Left cardiac atrium (tissue), 4 donors: ENCODE measurements at places on chromosomes 1 and 21. TPM values are rescaled to one million over a fixed set of nuclear protein-coding genes. Genes with fewer than 3 reads are reported as not detected.
A peak's percentile ranks its signal among the peaks of the same experiment; 100 is the strongest.

- DNase-seq: peak; percentile 67
These were observed at the start of gene RPS6KA1 for GRCh38 chr1:26529655-26530409. Gene RPS6KA1, plus strand, starts transcription at chr1:26529761. Its CDS starts 160 bp downstream, at chr1:26529921.

GRCh38 chr1:247465796-247466195, 7.9 kb upstream of the OR2B11 start:
- no peak for DNase-seq

AMPD1 gene
- not detected for total RNA-seq

GRCh38 chr1:59502009-59502691, 205.3 kb downstream of the FGGY start:
- no peak for DNase-seq

SAMD11 gene
- total RNA-seq: 7.5 TPM

S100A5 gene
- not detected for total RNA-seq

DNA sequence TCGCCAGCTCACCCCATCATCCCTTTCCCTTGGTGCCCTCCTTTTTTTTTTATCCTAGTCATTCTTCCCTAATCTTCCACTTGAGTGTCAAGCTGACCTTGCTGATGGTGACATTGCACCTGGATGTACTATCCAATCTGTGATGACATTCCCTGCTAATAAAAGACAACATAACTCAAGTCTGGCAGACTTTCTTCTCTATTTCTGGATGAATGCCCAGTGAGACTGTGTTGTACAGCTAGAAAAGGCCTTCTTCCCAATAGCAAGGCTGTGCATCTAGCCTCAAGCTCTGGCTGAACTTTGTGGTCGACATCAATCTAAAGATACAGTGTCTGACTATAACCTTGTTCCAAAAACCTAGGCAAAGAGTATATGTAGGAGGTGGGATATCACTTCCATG, 6.4 kb downstream of the IL24 start:
- DNase-seq: no peak

GPR161 gene
- 6.0 TPM for total RNA-seq

GRCh38 chr1:8002329-8002910, 23.7 kb downstream of the ERRFI1 start:
- DNase-seq: no peak

GRCh38 chr1:224430511-224431113, 4.0 kb downstream of the WDR26 start:
- DNase-seq: no peak

- DNase-seq: no peak
These were observed 2.1 kb upstream of the CAPN9 start for GRCh38 chr1:230745071-230745470.

HSD3B2 gene
- not detected for total RNA-seq

SMCP gene
- total RNA-seq: not detected

DNA sequence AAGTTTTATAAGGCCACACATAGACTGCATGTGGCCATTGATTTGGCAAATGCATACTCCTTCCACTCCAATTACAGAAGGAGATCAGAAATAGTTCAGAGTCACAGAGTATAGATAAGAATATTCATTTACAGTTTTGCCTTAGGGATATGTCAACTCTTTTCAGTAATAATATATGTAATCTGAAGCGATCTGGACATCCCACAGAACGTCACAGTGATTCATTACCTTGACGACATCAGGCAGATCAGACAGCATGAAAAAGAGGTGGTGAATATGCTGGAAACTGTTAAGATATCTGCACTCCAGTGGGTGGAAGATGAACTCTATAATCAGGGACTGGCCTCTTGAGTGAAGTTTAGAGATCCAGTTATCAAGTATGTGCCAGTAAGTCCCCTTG, 240.4 kb downstream of the DPYD start:
- DNase-seq: no peak

GRCh38 chr1:117676615-117677130, 70.8 kb downstream of the TENT5C start:
- no peak for DNase-seq

DNA sequence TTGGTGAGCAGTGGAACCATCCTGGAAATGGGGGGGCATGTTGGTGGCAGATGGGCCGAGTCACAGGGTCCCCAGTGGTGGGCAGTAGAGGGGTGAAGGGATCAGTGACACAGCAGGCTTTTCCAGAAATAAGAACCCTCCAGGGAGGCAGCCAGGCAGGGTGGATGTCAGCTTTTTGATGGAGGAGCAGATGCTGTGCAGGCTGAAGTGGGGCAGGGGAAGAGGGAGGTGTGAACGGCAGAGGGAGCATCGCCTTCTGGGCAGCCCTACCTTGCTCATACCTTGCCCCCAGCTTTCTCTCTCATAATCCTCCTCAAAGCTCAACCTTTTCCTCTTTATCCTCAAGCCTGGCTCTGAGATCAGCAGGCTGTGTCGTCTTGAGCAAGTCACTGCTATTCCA, 131.8 kb upstream of the IPO9 start:
- no peak for DNase-seq

GRCh38 chr1:41516168-41517061, 31.9 kb upstream of the EDN2 start:
- peak; percentile 91 for DNase-seq

TAF13 gene
- 56.7 TPM for total RNA-seq

DNA sequence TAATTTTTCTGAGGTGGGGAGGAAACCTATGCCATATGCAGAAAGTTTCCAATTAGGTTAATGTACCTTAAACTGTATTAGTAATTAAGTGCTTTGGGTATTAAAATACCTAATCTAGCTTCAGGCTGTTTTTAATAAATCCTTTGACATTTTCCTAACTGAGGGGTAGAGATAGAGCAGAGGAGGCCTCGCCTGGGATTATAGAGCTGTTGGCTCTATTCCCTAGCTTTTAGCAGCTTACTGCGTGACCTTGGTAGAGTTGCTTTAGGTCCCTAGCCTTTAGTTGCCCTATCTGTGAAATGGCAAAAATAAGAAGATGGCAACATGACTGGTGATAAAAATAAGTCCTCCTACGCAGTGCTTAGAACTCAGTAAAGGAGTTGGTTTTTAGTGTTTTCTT, 621.0 kb downstream of the LMO4 start:
- no peak for DNase-seq

- DNase-seq: no peak
These were observed 233.6 kb upstream of the PTBP2 start for GRCh38 chr1:96487971-96488370.

- DNase-seq: no peak
These were observed 1.3 kb upstream of the C1orf226 start for GRCh38 chr1:162380061-162380846.

HSPG2 gene
- 608 TPM for total RNA-seq

- no peak for DNase-seq
These were observed 70.4 kb upstream of the BACH1 start for GRCh38 chr21:29228306-29228705.

- no peak for DNase-seq
These were observed 150.9 kb downstream of the GRIK3 start for GRCh38 chr1:36883315-36883949.

- DNase-seq: no peak
These were observed 13.5 kb downstream of the ZBTB18 start for GRCh38 chr1:244064621-244065020.

GRCh38 chr21:33070998-33071769, 1.2 kb downstream of the OLIG1 start:
- DNase-seq: no peak

DNA sequence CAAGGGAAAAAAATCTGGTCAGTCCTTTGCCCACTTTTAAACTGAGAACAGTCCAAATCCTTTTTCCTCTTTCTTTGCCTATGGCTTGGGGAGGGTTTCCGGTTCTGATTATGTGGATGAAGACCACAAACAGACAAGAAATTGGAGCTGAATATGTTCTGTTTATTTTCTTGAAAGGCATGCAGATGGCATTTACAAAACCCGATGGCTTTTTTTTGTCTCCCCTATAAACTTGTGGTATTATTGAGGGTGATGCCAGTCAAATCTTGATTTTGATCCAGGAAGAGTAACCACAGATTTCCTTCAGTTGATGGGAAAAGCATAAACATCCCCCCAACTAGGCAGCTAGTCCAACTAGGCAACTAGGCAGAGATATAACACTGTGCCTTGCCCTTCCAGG, 38.9 kb downstream of the PLPP3 start:
- no peak for DNase-seq

GLIS1 gene
- 0.44 TPM for total RNA-seq

- no peak for DNase-seq
These were observed 183.5 kb upstream of the ADGRL4 start for GRCh38 chr1:79190074-79190473.

DNA sequence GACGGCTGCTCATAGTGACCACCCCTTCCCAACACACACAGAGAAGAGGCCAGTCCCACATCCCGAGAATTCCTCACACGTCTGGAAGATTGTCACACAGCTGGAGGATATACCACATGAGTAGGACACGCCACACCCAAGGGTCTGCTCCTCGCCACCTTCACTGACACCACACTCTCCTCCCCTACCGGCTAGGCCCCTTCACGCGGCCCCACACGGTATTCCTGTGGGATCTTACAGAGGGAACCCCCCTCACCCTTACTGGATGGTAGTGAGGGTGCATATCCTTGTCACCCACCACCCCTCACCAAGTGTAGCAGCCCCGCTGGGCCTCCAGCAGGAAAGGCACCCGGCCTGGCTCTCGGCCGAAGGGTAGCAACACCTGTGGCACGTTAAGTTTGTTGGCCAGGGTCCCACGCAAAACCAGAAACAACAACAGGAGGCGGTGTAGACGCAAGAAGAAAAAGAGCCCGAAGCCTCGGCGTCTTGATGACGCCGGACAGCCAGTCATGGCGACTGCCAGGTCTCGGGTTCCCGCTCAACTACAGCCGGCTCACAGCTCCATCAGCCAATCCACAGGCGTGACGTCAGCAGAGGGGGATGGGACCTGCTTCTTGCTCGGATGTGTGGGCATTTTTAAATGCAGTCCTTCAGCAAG, at the start of gene NUP210L:
Gene NUP210L, minus strand, starts transcription at position 540 of the 658 bp plus-strand sequence.
- peak; percentile 91 for DNase-seq

GRCh38 chr1:39478126-39478915, 13.1 kb upstream of the BMP8A start:
- DNase-seq: no peak

DNA sequence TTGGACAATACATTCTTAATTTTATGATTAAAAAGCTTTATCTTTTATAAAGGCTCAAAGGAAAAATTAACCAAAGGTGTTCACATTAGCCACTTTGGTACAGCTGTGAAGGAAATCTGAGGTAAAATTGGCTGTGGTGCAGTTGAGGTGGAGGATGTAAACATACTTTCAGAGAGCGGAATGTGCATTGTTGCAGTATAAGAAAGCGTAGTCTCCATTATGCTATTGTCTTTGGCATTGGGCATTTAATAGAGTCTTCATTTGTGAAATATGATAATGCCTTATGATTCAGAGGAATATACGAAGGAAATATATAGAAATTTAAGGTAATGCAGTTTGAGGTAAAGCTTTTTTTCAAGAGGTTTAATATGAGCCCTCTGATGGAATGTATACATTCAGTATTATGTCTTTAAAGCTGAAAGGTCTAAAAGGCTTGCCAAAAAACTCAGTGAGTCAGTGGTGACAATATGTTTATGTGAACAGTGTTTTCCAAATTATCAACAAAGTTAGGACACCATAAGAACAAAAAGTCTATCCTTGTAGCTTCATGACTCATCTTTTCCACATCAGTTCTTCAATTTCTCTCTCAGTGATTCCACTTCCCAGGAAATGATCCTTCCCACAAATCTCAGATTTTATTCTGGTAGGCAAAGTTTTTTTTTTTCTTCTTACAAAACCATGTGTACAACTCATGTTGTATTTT, 26.9 kb upstream of the DDR2 start:
- no peak for DNase-seq

C8A gene
- total RNA-seq: not detected

DNA sequence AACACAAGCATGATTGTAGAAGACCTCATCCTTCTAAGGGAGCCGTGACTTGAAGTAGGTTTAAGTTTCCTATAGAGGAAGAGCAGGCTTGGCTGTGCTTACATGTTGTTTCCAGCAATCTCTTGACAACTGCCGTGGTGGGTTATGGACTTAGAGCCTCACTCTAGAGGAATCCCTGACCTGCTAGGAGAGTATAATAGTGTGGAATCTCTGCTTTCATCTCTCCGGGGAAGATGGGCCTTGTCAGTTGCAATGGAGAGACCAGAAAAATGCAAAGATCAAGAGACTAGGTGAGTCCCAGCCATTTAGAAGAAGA, 137.6 kb downstream of the MIS18A start:
- DNase-seq: no peak

DNA sequence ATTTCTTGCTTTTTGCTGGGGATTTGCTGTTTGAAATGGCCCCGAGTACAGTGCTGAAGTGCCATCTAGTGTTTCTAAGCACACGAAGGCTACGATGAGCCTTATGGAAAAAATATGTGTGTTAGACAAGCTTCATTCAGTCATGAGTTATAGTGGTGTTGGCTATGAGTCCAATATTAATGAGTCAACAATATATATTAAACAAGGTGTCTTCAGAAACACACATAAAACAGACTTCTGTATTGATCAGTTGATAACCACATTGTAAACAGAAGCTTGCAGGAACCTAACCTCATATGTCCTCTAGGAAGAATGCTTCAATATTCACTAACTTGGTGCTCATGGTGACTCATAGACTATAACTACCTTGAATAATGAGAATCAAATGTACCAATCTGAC, 1.7 kb upstream of the GJB5 start:
- no peak for DNase-seq

DNA sequence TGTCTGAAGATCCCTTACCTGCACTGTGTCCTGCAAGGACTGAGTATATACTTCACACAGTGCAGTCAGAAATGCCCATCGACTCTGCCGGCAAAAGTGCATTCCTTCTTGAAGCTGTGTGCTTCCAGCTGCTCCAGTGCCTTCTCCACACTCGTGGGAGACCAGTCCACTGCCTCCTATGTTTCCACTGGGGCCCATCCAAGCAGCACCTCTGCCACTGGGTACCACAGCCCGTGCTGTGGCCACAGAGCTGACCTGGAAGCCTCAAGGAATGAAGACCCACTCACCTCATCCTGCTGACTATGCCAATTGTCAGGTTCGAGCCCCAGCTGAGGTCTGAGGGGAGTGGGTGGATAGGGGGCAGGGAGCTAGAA, 108.1 kb downstream of the GDAP2 start:
- no peak for DNase-seq

DNA sequence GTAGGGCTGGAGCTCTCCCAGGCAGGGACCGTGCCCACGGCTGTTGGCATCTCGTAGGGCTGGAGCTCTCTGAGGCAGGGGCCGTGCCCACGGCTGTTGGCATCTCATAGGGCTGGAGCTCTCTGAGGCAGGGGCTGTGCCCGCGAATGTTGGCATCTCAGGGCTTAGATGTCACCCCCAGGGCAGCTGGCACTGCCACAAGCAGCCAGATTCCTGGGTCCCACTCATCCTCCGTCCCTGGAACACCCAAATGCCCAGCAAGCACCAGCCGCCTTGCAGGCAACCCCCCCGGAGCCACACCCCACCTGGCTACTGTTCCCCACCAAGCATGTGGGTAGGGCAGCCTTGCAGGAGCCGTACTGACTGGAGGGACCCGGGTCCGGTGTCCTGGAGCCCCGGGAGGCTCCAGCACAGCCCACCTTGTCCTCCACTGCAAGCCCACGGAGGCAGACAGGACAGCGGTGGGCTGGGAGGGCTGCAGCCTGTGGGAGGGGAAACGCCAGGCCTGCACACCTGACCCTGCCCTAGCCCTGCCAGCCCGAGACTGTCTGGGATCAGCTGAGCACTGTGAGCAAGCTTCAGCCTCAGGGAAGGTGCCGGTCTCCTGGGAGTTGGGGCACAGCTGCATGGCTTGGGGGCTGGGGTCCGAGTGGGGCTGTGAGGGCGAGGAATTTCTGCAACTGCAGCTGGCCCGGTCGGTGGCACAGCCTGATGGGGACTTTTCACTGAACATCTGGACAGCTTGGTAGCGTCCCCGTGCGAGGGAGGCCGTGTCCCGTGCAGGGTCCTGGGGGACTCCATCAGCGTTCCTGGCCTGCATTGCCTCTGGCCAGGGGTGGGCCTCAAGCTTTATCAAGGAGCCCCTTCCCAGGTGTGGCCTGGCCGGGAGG, 53.6 kb downstream of the COL18A1 start:
- DNase-seq: peak; percentile 21

EPS8L3 gene
- not detected for total RNA-seq

FAM43B gene
- 1.6 TPM for total RNA-seq
